ENCODE measurements at places on chromosomes 16 and 17. TPM values are rescaled to one million over a fixed set of nuclear protein-coding genes. Genes with fewer than 3 reads are reported as not detected.

The NGFR gene
- 1.6 TPM for total RNA-seq

The TMEM238L gene
- total RNA-seq: not detected

The MYO15A gene
- not detected for total RNA-seq

The MYH11 gene
- total RNA-seq: 0.19 TPM

The NHLRC4 gene
- total RNA-seq: not detected

The ZACN gene
- 0.34 TPM for total RNA-seq

The ANKRD40 gene
- total RNA-seq: 114 TPM

The SETD1A gene
- total RNA-seq: 21.5 TPM

The C17orf100 gene
- 3.1 TPM for total RNA-seq

The KRTAP1-5 gene
- not detected for total RNA-seq

The ZNF624 gene
- total RNA-seq: 7.6 TPM

The CXCL16 gene
- total RNA-seq: 55.3 TPM

The GPR139 gene
- total RNA-seq: not detected

The RND2 gene
- 1.2 TPM for total RNA-seq

The TSNAXIP1 gene
- 0.91 TPM for total RNA-seq

The SLFN12L gene
- not detected for total RNA-seq

The TP53TG3F gene
- total RNA-seq: not detected

The TBC1D3K gene
- total RNA-seq: not detected

The DHRS7C gene
- not detected for total RNA-seq

The TMEM186 gene
- 11.4 TPM for total RNA-seq

Measured in Caco-2 (cell line).